ENCODE measurements at places on chromosomes 7 and 10.

- DNase-seq = no peak
Measured at GRCh38 chr10:100311298-100311697, 18.7 kb downstream of the PKD2L1 start.

DNA sequence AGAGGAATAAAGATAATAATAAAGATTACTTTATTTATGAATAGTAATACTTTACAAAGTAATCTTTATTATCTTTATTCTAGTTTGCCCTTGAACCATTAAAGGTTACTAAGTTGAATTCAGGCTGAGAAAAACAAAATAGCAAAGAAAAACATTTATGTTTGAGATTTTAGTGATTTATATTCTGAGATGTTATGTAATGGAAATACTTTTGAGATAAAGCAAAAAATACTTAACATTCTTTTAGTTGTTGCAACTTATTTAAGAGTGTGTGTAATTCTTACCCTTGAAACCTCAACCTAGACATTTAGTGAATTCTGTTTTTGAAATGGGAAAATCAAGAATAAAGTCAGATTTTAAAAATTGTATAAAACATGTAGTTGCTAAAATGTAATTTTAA, 40.0 kb downstream of the MINPP1 start:
- no peak for DNase-seq

DNA sequence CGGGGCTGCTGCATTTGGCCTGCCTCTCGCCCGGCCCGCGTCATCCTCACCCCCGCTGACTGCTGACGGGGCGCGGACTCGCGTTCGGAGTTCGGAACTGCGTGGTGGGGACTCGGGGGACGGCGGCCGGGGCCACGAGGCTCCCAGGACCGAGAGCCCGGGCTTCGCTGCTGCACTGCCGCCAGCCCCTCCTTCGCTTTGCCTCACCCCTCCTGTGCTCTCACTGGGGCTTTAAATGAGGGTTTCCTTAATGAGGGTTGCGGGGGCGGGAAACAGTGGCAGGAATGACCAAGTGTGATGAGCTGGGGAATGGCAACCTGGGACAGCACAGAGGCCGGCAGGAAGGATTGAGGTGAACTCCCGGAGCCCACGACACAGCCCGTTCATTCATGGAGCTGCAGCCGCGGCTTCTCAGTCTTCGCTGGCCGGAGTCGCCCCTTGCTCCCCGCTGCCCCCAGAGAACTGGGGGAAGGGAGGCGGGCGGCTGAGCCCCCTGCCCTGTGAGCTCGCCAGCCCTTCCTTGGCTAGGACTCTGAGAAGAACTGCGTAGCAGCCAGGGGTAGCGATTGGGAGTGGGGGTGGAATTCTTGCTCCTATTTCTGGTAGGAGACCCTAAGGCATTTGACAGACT, 1.5 kb upstream of the LRRC4 start:
- DNase-seq = no peak

- DNase-seq = no peak
Measured at GRCh38 chr7:156532016-156532602, 108.5 kb upstream of the RNF32 start.

- no peak for DNase-seq
Measured at GRCh38 chr10:73168465-73168803, 515 bp downstream of the FAM149B1 start.

DNA sequence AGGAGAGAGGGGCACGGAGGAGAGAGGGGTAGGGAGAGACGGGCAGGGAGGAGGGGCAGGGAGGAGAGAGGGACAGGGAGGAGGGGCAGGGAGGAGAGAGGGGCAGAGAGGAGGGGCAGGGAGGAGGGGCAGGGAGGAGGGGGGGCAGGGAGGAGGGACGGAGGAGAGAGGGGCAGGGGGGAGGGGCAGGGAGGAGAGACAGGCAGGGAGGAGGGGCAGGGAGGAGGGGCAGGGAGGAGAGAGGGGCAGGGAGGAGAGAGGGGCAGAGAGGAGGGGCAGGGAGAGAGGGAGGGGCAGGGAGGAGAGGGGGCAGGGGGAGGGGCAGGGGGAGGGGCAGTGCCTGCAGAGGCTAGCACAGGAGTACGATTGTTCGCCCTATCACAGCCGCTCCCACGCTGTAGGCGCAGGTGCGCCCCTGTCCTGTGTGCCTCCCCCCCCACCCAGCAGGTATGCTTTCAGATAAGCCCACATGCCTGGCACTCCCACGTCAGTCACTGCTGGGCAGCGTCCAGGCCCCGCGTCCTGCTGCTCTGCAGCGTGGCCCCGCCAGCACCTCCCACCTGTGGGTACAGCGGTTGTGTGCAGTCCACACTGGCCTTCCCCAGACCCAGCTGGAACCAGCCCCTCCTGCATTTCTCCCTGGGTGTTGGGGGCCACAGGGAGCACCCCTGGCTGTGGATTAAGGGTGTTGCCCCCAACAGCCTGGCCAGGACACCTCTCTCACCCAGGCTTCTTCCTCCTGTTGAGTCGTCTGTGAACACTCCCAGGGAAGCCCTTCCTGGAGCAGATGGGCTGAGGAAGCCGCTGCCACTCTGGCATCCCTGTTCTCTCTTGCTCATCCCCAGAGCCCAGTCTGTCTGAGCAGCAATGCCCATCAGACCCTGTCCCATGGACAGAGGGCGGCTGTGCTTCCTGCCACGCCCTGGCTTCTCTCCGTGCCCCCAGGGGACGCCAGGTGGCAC, 10.8 kb downstream of the NKX6-2 start:
- no peak for DNase-seq

DNA sequence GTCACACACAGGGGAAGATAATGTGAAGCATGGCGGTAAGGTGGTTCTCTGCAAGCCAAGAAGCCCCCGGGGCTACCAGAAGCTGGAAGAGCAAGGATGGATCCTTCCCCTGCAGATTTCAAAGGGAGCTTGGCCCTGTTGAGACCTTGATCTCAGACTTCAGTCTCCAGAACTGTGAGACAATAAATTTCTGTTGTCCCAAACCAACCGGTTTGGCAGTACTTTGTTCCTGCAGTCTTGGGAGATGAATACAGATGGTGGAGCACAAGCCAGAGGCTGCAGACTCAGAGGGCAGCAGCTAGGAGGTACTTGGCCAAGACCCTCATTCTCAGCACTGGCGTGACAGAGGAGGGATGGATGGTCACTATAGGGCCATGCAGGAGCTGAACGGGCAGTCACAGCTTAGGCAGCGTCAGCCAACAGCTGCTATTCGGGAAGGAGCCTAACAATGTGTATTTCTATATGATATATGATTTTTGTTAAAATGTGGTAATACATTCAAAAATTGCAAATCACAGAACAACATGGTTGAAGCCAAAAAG, 387.3 kb downstream of the TNS3 start:
- DNase-seq = no peak

- peak; percentile 97 for DNase-seq
Measured at GRCh38 chr10:123154092-123154710, at the start of gene BUB3. Gene BUB3 (plus strand): TSS chr10:123154402. CDS start chr10:123154918, 516 bp downstream.

DNA sequence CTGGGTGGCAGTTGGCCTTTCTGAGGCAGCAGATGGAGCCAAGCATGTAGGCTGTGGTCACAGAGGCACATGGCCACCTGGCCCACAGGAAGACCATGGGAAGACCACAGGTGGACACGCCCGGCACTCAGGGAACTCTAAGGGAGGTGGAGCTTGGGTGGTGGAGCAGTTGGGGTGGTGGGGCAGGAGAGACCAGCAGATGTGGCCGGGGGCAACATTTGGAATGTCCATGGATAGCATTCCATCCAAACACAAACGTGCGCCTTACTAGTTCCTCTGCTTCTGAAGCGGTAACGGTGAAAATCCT, 290.9 kb downstream of the PTPRN2 start:
- DNase-seq = no peak

DNA sequence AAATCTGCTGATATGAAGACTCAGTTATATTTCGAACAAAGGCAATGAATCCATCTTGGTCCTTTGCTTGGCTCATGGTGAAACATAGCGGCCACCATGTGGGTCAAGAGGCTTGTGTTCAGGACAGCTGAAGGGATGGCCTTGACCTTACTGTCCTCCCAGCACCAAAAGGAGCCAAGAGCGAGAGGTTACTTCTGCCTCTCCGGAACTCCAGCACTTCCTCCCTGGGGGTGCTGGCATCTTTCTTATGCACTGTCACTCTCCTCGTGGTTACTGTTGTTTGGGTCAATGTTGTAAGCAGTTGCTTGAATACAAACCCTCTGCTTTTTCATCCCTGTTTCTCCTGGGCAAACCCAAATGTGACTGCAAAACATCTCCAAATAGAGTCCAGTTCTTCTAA, 100.6 kb downstream of the RBM20 start:
- DNase-seq = no peak

GRCh38 chr10:80280071-80280800, 9.2 kb downstream of the MAT1A start:
- no peak for DNase-seq

DNA sequence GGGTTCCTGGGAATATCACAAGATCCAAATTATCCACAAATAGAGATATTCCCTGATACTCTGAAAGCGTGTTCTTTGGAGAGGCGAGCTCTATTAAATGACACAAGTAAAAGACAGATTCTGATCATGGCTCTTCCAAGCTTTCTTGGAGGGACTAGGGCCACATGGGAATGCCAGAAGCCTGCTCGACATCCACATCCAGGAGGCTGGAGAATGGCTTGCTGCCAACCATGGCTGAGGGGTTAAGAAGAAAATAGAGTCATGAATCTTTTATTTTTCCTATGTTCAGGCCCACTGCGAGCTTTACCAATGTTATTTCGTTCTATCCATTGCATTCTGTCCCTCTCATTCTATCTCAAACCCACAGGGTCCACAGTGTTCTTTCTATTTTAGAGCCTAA, 1018.0 kb upstream of the CELF2 start:
- DNase-seq = no peak

GRCh38 chr10:115953281-115953680, 319.7 kb downstream of the GFRA1 start:
- DNase-seq = no peak

DNA sequence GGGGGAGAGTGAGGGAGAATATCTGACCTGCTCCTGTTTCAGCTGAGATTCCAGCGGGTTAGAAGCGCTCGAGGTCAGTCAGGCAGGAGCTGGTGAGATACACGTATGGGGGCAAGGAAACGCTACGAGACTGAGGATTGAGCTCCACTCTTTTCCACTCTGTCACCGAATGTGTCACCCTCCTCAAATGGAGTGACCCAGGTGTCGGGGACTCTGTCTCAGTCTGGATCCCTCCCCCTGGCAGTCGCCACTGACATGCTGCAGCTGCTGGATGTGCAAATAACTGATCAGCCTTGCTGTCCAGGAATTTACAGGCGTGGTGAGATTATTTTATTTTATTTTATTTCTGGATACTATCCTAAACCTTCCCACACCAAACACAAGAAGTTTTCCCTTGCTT, 100.9 kb upstream of the DPP6 start:
- no peak for DNase-seq

DNA sequence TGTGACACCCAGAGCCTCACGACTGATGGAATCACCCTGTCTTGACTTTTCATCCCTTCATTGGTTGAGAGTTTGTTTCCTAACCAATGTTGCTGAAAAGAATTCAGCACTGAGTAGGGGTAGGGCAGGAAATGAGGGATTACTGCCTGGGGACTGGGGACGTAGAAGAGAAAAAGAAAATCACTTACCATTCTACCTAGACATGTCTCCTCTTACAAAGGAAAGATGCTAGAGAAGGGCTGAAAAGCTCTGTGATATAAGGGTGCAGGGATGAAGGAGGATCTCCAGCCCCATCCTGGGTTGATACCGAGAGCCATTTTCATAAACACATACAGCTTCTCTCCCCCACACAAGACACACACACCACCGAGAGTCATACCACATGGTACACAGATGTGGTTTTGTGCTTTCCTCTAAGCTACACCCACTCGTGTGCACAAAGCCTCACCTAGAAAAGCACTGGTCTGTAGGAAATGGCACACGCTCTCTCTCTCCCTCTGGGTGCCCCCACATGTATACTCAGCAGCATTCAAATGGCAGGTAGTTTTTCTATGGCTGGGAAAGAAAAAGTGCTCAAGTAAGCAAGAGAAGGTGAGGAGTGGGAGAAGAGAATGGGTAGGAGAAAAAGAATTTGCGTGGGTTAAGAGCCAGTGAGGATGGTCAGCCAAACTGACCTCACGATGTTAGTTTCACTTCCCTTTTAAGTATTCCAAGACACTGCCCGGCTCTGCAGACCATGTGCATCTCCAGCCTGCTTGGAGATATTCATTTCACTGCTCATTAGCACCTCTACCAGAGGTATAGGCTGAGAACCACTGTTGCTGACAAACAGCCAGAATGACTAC, 85.8 kb downstream of the CALD1 start:
- no peak for DNase-seq

GRCh38 chr7:25384788-25385505, 156.7 kb upstream of the NPVF start:
- no peak for DNase-seq

All from KG1 (cell line).